ENCODE measurements at places on chromosomes 12 and 14.

- DNase-seq = peak; percentile 30
Observed at GRCh38 chr14:73712540-73713180, 1.5 kb downstream of the PNMA1 start.

DNA sequence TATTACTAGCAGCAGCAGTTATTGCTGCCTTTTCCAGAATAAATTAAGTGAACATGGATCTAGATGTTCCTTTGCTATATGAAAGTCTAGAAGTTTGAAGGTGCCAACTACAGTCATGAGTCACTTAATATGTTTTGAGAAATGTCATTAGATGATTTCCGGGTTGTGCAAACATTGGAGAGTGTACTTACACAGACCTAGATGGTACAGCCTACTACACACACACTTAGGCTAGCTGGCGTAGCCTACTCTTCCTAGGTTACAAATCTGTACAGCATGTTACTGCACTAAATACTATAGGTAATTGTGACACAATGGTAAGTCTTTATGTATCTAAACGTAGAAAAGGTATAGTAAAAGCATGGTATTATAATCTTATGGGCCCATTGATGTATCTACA is 368.1 kb downstream of the PDZRN4 start:
- DNase-seq = no peak

- no peak for DNase-seq
Observed at GRCh38 chr12:101963697-101964096, 86.3 kb downstream of the DRAM1 start.

- DNase-seq = no peak
Observed at GRCh38 chr14:76715511-76716081, 45.7 kb upstream of the VASH1 start.

DNA sequence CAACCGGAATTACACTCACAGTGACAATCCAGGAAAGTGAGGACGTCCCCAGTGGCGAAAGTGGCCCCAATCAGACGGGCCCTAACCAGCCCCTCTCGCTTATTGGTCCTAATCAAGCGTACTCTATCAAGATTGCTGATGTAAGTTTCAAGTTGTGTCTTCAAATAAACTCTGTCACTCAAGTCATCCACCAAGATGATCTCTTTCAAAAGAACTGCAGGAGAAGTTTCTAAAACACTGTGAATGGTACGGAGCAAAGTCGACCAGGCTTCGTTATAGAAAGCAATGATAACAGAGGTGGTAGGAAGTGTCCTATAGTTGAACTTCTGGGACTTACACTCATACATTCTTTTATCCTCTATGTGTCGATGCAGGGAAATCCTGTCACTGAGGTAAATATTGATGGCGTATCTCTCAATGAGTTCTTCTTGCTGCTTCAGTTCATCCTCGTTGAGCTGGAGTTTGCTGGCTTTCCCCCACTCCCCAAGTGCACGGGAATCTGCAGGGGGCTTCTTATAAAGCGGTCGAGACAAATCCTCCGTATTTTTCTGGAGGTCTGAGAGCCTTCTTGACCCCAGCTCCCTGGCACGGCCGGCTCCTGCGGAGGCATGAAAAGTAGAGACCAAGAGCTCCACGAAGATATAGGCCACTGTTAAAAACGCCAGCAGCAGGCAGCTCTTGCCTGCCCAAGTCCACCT is 604 bp downstream of the GALNT4 start:
- no peak for DNase-seq

- peak; percentile 3 for DNase-seq
Observed at GRCh38 chr12:127677537-127678131, 589.3 kb upstream of the TMEM132C start.

DNA sequence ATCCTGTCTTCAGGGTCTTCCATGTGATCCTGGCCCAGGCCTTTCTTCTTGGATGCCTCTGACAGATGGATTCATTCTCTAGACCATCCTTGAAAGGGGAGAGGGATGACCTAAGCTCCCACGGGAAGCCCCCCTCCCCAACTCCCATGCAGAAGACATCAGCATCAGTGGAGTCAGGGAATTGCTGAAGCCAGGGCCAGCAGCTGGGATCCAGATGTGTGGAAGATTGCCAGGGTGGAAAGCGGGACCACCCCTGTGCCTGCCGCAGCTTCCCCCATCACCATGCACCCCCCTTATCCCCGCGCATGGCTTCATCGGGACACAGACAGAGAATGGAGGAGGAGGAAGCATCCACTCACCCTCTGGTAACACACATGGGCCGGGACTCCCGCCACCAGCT is 183.6 kb upstream of the PRMT8 start:
- DNase-seq = no peak

DNA sequence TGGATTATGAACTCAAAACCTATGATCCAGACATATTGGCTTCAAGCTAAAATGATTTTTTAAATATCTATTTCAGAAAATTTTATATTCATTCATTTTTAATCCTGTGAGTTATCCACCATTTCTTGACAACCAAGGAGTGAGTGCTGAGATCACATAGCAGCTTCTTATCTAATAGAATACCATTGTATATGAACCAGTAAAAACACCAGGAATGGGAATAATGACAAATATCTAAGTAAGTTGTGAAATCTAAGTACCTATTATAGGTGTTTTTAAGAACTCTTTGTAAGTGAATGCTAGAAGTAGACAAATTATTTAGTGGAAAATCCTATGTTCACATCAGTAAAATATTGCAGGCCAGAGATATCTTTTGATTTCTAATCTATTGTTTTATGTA is 8.2 kb downstream of the LUM start:
- no peak for DNase-seq

DNA sequence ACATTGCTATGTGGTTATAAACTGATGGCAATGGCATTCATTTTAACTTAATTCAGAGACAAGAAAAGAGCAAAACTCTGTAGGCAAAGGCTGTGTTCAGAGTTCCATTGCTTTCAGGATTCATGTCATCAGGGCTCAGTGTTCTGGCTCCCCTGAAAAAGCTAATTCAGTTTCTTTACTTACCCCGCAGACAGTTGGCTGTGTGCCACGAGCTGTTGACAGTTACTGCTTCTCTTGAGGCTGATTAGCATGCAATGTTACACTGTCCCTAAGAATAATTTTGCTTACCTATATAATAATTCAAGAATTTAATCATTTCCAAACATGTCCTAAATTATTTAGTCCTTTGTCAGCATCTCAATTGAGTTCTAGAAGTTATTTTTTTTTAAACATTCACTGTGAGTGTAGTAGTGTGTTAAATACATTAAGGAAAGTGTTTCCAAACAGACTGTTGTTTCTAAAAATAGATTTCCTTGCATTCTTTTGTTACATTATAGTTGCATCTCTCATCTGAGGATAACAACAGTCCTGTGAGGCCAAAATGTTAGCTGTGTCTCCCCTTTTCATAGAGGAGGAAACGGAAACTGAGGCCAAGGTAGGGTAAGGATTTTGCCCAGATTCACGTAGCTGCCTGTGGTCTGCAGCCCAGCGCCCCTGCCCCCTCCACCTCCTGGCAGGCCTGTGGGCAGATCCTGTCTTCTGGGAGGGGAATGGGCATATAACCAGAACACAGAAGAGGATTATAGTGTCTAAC is 98.6 kb downstream of the PELI2 start:
- DNase-seq = no peak
